ENCODE measurements at places on chromosomes 1 and 21.

DNA sequence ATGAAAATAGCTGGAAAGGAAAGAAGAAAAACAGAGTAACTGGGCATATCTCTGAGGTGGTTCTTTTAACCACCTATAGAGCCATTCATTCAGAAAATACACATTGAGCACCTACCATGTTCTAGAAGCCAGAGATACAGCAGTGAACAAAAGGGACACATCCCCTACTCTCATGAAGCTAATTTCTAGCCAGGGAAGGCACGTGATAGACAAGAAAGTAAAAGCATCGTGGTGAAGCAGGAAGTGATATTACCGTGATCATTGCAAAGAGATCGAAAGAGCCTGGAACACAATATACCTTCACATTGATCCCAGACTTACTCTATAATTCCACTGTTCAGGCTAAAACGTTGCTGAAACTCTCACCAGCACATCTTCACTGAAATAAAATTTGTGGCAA, 76.0 kb downstream of the TIAM1 start:
- DNase-seq = no peak

DNA sequence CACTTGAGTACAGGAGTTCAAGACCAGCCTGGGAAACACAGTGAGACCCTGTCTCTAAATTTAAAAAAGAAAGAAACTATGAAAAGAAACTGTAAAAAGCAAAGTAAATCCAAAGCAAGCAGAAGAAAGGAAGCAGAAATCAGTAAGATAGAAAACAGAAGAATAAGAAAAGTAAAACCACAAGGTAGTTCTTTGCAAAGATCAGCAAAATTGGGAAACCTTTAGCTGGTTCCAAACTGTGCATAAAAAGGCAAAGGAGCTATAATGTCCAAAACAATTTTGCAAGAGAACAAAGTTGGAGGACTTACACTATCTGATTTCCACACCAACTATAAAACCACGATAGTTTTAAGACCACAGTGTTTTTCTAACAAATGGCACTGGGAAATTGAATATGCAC, 218.8 kb downstream of the RPS6KC1 start:
- DNase-seq = no peak

GRCh38 chr1:9861360-9861759, 37.6 kb upstream of the CLSTN1 start:
- no peak for DNase-seq

- DNase-seq = no peak
Measured at GRCh38 chr21:32088471-32088870, 190.4 kb downstream of the MIS18A start.

DNA sequence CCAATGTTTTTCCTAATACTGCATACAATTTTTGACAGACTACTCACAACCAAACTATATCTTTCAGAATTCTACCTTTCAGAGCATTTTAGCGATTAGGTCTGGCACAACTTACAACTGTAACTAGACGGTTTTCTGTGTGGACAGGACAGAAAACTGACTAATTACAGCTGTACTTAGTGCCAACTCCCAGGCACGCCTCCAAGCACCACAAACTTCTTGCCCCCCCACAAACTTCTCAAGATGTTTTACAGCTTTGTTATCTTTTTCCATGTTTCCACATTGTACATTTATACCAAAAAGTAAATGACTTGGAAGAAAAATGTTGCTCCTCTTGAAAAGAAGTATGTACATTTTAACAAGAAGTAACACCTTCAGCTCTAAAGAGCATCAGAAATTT, 13.8 kb downstream of the LYST start:
- no peak for DNase-seq

DNA sequence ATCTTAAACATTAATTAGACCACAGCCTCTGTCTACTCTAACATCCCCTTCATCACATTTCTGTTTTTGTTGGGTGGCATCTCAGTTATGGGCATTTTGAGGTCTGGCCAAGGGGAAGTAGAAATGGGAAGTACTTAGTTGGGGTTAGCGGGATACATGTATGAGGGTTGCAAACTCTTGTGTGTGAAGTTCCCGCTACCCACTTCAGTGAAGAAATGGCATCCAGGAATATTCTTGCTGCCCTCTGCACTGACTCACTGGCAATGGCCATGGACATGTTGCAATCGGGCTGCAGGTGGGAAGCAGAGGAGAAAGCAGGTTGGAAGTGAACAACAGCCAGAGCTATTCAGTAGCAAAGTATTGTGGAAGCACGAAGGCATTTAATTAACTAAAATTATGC, 7.4 kb downstream of the CD48 start:
- no peak for DNase-seq

- DNase-seq = no peak
Measured at GRCh38 chr1:209511169-209511568, 72.3 kb upstream of the CAMK1G start.
